Right cardiac atrium (tissue), 5 donors: ENCODE measurements at places on chromosomes 6 and 20. TPM values are rescaled to one million over a fixed set of nuclear protein-coding genes. Genes with fewer than 3 reads are reported as not detected.

GRCh38 chr20:47262365-47263013 is 94.0 kb downstream of the ZMYND8 start:
- DNase-seq = no peak

DNA sequence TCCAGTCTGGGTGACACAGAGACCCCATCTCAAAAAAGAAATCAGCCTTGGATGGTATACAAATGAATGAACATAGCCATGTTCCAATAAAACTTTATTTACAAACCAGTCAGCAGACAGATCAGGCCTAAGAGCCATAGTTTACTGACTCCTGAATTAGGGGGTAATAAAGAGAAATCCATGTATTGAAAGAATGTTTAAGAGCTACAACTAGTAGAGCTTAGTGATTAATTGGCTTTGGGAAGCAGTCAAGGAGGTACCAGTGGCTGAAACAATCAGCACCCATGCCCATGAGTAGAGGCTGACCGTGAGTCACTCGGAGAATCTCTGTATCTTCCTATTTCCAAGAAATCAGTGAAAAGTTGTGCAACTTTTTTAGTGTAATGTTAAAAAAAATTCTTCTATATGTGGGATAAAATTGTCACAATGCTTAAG is 223.6 kb upstream of the RREB1 start:
- DNase-seq = no peak

GRCh38 chr6:9834233-9834632 is 580.6 kb downstream of the TFAP2A start:
- no peak for DNase-seq

- no peak for DNase-seq
These were observed 5.1 kb upstream of the DBNDD2 start for GRCh38 chr20:45402946-45403345.

DNA sequence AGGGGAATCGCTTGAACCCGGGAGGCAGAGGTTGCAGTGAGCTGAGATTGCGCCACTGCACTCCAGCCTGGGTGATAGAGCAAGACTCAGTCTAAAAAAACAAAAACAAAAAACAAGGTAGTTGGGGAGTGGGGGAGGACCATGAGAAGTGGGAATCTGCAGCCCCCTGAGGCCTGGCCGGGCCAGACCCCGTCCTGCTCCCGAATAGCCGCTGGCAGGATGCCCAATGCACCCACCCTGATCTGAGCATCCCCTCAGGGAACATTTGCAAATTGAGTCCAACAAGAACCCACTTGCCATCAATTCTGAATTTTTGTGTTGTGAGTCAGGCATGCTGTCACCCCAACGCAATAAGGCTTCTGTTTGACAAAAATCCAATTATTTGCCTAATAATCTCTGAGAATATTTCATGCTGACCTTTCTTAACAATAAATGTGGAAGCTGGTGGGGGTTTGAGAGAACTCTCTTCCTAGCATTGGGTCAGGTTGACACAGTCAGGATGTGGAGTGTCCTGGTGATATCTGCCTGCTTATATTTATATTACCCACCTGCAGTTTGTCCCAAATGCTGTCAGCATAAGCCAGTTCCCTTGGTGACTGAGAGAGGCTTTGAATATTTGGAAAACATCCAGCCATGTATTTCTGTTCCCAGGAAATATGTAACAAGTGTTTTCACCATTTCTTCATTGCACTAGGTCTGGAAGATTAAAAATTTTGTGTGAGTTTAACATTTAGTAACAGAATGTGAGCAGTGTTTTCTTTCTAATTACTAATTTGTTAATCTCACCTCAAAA is 28.4 kb upstream of the FRMD1 start:
- DNase-seq = no peak

DNA sequence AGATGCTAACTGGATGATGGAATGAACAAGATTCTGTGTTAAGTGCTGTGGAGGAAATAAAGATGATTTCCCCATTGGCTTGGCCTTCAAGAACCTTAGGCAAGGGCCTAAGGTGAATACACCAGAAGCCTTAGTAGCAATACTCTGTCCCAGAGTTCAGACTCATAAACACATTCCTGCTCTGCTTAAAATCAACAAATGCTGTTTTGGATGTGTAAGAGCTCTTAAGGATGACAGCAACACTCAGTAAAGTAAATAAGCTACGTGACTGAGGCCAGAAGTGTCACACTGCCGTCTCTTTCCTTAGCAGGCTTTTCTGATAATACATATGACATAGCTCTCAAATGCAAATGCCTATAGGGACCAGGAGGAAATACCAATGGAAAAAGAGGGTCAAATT is 90.6 kb downstream of the EYA2 start:
- DNase-seq = no peak

DNA sequence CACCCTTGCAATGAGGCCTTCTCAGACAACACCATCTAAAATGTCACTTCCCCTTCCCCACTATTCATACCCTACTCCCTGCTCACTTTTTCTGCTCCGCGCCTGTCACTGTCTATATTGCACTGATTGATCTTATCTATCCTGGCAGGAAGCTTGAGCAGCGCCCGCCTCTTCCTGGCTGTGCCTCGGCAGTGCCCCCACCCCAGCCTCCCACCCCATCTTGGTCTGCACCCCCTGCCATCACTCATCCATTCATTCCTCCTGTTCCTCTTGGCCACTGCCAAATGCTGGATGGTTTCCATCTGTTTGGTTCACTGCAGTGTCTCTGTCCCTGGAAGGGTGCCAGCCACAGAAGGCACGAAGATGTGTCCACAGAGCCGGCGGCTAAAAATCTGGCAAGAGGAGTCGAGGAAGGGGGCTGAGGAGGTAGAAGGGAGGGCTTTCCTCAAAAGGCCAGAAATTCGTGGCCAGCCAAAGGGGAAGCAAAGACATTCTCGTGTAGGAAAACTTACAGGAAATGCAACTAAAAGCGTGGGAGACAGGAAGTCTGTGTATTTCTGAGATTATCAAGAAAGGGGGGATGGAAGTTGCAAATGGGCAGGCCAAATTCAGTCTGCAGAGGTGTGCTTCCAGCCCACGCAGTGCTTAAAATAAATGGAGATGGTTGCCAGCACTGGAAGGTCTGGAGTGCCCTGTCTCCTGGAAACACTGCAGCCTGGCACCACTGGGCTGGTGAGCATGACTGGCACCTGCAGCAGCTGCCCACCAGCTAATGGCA is 27.6 kb downstream of the SYNJ2 start:
- DNase-seq = peak; percentile 87

Gene TRAPPC3L
- 0.32 TPM for total RNA-seq

Gene NKAIN2
- total RNA-seq = 1.3 TPM

Gene PBOV1
- total RNA-seq = not detected
